ENCODE measurements at places on chromosomes 7 and 10.

GRCh38 chr10:127694580-127695193, 42.3 kb upstream of the FOXI2 start:
- DNase-seq: peak; percentile 55

DNA sequence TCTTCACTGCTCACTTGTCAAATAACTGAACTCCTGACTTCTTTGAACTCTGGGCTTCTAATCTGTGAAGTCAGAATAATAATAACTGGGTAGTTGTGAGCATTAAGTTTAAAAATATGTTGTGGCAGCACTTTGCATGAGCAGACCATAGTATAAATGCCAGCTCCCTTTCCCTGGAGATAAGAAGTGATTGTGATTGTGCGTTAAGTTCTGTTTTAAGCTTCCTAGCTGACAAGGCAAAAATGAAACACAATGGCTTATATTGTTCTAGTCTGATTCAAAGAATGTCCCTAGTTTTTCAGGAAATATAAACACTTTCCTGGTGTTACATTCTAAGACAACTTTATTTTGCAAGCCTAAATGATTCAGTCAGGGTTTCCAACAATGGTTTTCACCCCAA, 61.8 kb downstream of the PTPRE start:
- DNase-seq: no peak

- no peak for DNase-seq
These were observed 217.1 kb upstream of the FRMD4A start for GRCh38 chr10:14547816-14548215.

DNA sequence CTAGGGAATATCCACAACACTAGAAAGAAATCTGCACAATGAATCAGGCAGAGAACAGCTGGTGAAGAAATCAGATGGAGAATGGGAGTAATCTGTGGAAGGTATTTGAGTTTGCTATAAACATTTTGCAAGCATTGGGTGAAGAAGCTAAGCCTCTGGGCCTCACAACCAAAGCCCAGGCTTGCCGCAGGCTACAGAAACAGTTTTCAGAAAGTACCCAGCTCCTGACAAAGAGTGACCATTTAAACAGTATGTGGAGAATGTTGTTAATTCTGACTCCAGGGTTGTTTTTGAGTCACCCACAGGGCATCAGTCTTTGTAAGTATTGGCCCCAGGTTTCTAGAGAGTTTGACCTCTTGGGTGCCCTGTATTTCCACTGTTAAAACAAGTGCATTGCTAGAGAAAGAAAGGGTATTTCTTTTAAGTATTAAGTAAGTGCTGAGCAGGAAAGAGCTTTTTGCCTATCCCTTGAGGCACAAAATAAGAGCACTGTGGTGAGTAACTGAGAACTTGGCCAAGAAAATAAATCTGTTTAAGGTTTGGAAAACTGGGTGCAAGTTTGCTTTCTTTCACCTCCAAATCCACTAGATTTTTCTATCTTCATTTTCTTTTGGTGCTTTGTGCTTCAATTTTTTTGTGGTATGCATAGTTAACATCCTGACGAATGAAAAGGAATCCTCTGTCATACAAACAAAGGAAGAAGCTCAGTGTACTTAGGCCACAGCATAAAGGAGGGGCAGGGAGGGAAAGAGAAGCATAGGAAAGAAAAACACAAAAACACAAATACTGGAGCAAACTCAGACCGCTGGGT, 691.8 kb downstream of the SUGCT start:
- no peak for DNase-seq

DNA sequence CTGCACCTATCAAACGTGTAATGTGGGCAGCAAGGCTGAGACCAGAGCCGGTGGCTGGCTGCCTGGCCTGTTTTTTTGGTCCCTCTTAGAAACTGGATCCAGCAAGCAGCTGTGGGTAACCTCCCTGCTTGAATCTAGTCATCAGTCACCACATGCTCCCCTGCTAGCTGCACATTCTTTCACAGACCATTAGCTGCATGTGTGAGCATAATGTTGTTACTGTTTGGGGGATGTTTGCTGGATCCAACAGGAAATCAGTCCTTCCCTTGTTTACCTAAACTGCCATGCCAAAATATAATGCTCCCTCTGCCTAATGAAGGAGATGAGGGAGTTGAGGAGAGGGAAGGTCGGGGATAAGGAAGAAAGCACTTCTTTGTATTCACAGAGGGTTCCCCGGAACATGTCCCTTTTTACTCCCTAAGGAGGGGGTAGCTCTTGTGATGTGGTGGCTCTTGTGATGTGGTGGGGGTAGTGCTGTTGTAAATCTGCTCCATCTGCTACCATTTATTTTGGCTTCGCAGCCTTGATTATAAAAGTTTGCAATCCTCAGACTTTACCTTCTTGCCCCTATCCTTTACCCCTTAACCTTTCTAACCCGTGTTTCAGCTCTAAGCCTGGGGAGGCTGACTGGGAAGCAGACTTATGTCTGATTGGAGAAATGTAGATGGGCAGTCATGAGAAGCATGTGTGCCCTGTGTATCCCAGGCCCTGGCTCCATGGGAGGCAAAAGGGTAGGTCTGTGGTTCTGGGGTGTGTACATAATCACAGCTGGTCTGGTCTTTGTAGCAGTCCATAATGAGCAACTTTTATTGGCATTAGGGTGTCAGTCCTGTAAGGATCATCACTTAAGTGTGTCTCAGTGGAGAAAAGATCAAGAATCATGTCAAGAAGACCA, 20.8 kb downstream of the LOXL4 start:
- no peak for DNase-seq

GRCh38 chr7:38675494-38676106, 44.4 kb upstream of the AMPH start:
- no peak for DNase-seq

DNA sequence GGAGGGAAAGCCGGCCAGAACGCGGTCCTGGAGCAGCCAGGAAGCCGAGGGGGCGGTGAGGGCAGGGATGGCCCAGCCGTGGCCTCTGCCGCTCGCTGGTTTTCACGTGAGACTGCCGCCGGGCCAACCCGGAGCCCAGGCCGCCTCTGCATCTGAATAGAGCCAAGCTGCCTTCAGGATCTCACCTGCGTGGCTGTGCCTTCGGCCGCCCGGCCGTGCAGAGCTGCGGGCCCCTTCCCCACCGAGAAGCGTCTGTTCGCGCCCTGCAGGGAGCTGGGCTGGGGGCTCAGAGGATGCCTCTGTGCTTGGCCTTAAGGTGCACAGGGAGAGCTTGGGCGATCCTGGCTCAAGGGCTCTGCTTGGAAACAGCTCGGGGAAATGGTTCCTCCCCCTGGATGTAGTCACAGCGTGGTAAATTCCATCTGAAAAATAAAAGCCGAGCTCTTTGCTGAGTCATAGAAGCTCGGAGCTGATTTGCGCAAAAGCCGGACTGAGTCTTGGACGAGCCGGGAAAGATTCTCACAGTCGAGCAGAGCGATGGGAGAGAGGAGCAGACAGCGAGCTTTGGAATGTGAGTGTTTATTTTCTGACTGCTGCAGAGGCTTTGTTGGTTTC, at the start of gene JAKMIP3:
Gene JAKMIP3, plus strand, starts transcription at position 456 of the 615 bp plus-strand sequence. CDS start 38,863 bp downstream, outside the sequence.
- DNase-seq: no peak

DNA sequence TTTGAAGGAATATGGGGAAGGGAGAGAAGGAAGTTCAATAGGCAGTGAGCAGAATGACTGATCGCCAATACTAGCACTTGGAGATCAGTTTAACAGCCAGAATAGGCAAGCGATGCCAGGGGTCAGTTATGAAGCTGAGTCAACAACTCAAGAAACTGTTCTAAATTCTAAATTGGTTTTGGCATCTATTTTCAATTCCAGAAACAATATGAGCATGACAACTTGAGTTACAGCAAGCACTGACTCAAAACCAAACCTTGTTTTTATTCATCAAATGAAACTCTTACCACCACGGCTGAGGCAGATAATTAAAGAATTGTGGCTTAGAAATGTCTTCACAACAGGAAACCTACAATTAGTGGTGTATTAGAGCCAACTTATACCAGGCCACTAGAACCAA, 180.5 kb upstream of the ASAH2 start:
- DNase-seq: no peak

DNA sequence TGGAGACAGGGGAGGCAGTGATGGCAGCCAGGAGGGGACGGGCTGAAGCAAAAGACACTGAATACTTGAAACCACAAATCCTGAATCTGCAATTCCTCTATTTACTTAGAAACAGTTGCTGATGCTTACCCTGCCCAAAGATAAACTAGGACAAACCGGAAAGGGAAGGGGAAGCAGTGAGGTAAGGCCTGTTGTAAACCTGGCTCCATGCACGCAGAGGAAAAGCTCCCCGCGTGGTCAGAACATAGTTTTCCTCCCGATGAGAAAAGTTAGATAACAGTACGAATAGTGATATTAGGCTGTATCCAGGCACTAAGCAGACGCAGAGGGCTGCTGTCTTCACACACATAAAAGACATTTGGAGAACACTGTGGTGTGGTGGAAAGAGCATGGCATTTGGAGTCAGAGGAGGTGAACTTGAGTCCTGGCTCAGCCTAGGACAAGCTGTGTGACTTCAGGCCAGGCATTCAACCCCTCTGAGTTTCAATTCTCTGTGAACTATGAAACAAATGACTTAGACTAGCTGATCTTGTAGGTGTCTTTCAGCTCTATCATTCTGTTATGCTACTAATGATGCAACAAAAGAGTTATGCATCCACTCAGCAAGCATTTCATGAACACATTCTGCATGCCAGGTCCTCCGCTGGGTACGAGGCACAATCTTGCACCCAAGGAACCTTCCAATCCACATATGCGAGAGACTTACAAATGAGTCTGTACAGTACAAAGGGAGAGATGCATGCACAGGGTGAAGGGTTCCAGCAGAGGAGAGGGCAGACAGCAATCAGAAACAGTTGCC, 80.9 kb downstream of the SORBS1 start:
- no peak for DNase-seq

Measured in activated CD8-positive, alpha-beta T cell treated with anti-CD3 and anti-CD28 coated beads, Interleukin-2, amount 10 ng/mL, durations not matched to agents 7 days and 5 days (primary cell).